CD4-positive, alpha-beta T cell treated with Interleukin-15 for 4 hours (primary cell): ENCODE measurements at places on chromosomes 7 and 10.

- DNase-seq = no peak
Measured at GRCh38 chr10:34010891-34011290, 676.4 kb upstream of the NRP1 start.

DNA sequence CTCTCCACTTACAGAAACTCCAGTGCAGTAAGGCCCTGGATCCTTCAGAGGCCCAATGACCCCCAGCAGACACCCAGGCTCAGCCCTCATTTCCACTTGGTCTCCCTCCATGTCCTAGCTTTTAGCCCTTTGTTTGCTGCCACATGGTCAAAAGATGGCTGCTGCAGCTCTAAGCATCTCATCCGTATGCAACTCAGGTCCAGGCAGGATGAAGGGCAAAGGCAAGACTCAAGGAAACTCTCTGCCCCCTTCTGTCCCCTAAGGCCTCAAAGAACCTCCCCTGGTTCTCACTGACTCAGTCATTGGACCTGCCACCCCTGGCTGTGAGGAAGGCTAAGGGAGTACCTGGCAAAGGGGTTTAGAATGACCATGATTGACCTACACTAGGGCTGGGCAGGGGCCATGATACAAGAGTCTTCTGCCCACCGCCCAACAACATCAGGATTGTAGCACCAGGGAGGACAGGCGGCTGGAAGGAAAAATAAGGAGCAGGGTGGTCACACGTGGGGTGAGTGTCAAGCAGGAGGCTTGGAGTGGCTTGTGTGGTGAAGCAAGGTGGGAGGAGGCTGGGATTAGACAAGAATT lies 303.8 kb upstream of the ZMIZ1 start:
- DNase-seq = no peak

DNA sequence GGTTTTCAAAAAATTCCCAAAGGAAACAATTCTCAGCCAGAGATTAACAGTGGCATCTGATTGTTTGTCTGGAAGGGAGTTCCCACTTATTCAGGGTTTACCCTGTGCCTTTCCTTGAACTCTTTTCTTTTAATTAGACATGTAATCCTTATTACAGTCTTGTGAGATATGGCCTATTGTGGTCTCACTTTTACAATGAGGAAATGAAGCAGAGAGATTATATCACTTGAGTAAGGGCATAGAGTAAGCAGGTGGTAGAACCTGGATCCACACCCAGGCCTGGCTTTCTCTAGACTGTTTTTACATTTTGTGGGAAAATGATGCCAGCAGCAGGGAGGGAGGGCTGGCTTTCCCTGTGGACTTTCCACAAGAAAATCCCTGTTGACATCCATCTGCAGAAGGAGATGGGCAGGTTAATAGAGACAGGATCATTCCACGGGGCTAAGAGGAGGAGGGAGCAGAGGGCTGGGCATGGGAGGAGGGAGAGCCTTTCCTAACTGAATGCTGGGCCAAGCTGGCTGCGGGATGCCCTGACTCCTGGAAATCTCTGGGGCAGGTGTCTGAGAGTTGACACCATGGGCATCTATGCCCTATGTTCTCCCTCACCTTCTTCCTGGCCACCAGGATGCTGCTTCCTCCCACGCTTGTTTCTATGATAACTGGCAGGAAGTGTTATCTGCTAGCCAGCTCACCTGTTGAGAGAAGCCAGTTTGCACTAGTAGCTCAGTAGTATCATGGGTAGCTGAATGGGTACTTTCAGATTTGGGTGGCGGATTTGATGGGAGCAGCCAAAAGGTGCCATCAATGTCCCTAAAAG lies 28.7 kb upstream of the ARHGAP22 start:
- no peak for DNase-seq

- no peak for DNase-seq
Measured at GRCh38 chr7:41039386-41039953, 663.4 kb downstream of the INHBA start.

DNA sequence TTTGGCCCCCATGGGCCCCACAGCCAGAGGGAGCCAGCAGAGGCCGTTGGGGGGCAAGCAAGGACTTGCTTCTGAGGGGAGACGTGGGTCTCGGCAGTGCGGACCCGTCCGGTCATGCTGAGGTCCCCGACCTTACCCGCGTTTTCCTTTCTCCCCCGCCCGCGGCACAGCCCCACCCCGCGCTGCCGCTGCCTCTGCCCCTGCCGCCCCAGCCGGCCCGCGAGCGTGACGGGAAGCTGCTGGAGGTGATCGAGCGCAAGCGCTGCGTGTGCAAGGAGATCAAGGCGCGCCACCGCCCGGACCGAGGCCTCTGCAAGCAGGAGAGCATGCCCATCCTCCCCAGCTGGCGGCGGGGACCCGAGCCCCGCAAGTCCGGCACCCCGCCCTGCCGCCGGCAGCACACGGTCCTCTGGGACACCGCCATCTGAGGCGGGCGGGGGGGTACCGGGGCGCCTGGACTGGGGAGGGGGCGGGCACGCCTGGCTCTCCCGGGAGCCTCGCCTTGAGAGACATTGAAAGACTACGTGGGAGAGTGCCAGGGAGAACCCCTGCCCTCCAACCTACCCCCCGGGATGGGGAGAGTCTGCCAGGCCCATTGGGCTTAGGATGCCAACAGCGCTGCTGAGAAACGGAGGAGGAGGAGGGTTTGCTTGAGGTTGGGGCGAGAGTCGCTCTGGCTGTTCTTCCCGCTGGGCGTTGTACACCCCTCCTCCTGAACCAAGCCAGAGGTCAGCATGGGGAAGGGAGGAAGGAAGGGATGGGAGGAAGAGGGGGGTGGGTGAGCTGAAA lies 9.9 kb downstream of the NYAP1 start:
- peak; percentile 53 for DNase-seq

GRCh38 chr7:149147752-149148653 lies 750 bp downstream of the ZNF398 start:
- DNase-seq = peak; percentile 59

DNA sequence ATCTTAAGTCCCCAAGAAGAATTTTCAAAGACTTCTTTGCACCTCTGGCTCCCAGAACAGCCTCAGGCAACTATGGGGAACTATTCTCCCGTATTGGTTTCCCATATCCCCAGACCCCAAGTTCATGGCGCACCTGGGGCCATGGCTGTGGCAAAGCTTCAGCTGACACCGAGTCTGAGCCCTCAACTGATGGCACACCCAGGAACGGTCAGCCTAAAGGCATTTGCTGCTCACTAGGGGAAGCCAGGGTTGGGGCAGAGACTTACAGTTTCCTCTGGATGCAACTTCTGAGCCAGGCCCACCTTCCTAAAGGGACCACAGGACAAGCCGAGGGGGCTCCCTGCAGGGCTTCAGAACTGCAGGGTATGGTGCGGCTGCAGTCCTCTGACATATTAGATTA lies 13.7 kb upstream of the CPA1 start:
- no peak for DNase-seq

DNA sequence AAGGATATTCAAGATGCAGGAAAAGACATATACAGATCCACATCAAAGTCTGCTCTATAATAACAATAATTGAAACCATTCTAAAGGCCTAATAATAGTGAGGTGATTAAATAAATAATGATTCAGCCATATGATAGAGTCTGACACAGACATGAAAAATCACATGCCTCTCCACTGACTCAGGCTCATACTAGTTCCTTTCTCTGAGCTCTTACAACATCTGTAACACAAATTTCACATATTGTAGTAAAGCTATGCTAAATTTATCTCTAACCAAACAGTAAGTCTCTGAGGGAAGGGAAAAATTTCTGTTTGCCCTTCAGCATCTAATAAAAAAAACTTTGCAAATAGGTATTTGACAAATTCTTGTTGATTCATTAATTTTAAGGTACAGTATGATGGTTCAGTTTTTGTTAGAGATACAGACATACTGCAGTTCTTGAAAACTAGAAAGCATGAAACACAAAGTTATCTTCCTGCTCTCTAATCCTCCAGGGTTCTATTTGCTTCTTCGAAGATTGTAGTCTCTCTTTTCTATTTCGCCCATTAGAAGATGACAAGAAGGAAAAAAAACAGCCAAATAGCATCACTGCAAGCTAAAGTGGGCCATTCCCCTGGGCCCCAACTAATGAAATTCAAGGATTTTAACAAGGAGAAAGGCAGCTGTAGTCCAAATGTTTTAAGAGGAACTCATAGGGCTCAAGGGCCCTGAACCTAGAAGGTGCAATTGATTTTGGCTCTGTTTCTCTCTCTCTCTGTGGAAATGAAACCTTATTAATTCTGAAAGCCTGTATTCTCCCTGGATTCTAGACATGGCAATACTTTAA lies 53.9 kb downstream of the CUBN start:
- DNase-seq = no peak

DNA sequence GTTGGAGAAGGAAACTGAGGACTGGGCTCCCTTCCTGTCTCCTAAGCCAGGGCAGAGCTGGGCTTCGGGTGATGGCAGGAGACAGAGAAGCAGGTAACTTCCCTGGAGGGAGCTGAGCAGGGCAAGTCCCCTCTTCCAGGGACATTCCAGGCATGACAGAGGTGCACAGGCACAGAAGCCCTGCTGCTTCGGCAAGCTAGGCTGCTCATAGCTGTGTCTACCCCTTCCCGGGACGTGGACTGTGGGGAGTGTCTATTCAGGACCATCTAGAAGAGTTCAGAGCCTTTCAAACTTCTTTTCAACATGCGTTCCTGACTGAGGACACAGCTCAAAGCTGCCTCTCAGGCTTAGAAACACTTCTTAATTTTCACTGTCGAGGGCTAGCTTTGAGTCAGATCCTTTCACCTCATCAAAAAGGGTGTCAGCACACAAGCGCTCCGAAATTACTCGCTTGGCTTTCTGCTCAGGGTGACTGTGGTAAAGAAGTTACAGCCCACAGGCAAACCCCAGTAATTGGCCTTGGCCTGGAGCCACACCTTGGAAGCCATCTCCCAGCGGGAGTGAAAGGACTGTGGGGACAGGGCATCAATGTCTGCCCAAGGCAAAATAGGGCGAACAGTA lies 63.7 kb upstream of the STEAP1B start:
- no peak for DNase-seq
